ENCODE measurements at places on chromosomes 13 and 19.
A peak's percentile ranks its signal among the peaks of the same experiment; 100 is the strongest.

- DNase-seq: no peak
Measured at GRCh38 chr19:43779820-43780219, 953 bp downstream of the KCNN4 start.

DNA sequence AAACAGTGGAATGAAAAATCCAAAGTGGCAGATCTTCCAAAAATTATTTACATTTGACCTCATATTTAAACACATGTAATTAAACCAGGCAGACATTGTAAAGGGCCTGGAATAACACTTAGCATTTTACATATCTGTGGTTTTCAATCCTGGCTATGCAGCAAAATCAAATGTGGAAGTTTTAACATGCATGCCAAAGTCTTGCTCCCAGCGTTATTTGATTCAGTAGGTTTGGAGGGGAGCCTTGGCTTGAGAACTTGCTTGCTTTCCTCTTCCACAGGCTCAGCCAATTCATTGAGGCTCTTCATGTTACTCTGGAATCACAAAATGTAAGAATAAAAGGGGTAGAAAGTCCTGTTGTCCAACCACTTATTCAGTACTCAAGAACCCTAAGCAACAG is 42.5 kb upstream of the INTS6 start:
- no peak for DNase-seq

- DNase-seq: peak; percentile 31
Measured at GRCh38 chr19:10979951-10980381, 19.1 kb downstream of the SMARCA4 start.

DNA sequence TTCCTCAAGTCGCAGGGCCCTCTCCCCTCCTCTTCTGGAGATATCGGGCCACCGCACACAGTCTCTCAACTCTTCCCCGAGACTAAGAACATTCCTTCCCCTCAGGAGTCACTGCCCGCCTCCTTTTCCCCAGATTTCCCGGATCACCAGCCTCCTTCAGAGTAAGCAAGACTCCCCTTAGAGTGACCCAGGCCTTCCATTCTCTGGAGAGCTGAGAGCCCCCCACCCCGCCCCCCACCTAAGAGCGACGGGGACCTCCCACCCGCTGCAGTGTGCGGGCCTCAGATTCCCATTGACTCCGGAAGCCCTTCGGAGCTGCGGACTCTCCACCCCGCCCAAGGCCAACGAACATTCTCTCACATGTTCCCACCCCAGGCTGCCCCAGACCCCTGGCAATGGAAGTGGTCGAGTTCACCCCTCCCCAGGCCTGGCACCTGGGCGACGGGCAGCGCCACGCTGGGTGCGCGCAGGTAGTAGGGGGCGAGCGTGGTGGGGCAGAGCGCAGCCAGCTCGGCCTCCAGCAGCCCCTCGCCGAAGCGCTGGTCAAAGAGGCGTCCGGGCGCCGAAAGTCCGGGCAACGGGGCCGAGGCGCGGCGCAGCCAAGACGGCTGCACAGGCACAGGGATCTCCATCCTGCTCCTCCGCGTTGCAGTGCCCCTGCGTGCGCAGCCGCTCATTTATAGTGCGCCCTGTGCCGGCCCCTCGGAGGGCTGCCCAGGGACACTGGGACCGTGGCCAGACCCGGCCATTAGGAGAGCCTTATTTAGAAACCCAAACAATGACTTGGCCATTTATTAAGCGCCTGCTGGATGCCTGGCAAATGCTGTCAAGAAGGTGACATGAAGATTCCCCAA is at the start of gene HSPB6:
TSS of gene HSPB6 (minus strand) at position 653 of the 854 bp plus-strand sequence. CDS start at position 632, 21 bp downstream.
- no peak for DNase-seq

- no peak for DNase-seq
Measured at GRCh38 chr19:44530777-44531176, 1.3 kb upstream of the CEACAM20 start.

DNA sequence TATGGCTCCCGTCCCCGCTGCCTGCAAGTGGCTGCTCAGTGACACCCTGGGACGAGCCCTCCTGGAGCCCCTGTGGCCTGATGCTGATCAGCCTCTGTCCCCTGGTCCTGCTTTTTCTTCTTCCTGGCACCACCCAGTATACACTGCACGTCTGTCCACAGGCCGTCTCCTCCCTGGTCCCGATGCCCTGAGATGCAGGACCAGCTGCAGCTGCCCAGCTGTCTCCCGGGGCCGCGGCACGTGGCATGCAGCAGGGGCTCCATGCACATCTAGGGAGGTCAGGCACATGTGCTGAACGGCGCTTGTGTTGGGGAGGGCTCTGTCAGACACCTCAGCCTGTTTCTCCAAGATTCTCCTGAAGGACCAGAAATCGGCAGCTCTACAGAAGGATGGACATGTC is 30.2 kb downstream of the ZFR2 start:
- no peak for DNase-seq

- DNase-seq: no peak
Measured at GRCh38 chr13:52665325-52665724, 12.7 kb downstream of the SUGT1 start.

- no peak for DNase-seq
Measured at GRCh38 chr19:3656747-3657394, 30.3 kb upstream of the CACTIN start.

DNA sequence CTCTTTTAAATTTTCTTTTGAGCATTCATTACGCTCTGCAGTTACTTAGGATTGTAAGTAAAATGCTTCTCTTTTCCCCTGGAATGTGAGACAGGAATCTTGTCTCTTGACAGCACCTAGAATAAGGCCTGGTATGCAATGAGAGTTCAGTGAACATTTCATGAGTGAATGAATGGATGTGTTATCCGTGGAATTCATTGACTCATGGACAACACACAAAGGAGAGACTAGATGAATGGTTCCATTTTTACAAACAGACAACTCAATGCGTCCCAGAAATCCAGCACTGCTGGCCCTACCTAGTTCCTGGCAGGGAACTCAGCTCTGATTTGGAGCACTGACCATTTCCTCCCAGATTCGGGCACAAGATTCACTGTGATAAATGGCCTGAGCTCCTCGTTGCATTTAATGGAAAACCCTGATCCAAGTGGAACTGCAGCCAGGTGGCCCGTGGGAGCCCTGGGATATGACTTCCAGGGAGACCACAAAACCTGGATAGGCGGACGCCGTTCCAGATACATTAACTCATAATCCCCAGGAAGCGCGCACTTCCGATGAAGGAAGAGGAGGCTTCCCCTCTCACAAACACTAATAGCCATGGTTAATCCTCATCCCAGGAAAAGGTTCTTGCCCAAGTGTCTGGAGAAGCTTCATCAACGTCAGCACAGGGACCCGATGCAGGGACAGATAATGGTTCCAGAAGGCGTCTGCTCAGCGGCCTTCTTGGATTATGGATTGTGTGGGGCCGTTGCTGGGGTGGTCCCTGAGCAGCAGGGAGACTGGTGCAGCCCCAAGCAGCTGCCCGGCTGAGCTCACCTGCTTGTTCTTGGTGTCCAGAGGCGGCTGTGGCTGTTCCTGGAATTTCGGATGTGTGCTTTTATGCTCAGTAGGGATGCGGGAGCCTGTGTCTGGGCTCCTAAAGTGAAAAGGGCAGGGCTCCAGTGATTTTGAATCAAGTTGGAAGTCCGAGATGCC is 211.1 kb upstream of the TSHZ3 start:
- DNase-seq: no peak

GRCh38 chr13:102645701-102646100 is 48.9 kb downstream of the TPP2 start:
- DNase-seq: no peak

DNA sequence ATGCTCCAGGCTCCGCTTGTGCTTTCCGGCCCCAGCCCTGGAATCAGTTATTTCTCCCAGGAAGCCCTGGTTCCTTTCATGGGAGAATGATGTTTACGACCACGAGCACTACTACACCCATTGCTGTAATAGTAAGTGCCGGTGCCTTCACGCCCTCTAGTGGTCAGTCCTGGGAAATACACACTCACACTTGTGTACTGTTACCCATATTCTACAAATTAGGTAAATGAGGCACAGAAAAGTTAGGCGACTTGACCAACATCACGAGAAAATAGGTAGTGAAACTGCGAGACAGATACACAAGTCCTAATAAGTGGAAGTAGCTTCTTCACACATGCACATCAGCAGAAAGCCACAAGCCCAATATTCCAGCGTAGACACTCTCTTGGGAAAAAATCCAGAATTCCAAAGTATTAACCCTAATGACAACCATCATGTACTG is 21.7 kb downstream of the CEACAM21 start:
- peak; percentile 77 for DNase-seq

DNA sequence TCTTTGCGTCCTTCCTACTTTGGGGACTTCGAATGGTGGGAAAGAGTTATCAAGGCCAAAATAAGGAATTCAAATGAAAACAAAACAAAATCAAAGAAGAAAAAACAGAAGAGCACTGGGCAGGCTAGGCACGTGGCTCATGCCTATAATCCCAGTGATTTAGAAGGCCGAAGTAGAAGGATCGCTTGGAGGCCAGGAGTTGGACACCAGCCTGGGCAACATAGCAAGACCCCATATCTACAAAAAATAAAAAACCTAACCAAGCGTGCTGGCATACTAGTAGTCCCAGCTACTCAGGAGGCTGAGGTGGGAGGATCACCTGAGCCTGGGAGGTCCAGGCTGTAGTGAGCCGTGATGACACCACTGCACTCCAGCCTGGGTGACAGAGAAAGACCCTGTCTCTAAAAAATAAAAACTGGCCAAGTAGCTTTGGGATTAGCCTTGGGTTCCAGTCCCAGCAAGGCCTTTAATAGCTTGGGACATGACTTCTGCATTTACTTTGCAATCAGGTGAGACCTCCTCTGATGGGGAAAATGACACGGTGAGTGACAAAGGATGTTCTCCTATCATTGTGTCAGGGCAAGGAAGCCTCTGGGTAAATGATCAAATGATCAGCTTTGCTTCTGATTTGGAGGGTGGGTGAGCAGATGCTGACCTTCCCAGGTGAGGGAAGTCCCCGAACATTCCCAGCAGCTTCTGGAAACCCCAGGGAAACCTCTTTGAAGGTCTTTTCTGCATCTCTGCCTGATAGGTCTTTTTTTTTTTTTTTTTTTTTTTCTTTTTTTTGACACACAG is 7.1 kb downstream of the ICAM1 start:
- DNase-seq: no peak

- no peak for DNase-seq
Measured at GRCh38 chr13:42615691-42616090, 41.7 kb downstream of the TNFSF11 start.

- no peak for DNase-seq
Measured at GRCh38 chr19:50548191-50549058, 19.8 kb downstream of the LRRC4B start.

DNA sequence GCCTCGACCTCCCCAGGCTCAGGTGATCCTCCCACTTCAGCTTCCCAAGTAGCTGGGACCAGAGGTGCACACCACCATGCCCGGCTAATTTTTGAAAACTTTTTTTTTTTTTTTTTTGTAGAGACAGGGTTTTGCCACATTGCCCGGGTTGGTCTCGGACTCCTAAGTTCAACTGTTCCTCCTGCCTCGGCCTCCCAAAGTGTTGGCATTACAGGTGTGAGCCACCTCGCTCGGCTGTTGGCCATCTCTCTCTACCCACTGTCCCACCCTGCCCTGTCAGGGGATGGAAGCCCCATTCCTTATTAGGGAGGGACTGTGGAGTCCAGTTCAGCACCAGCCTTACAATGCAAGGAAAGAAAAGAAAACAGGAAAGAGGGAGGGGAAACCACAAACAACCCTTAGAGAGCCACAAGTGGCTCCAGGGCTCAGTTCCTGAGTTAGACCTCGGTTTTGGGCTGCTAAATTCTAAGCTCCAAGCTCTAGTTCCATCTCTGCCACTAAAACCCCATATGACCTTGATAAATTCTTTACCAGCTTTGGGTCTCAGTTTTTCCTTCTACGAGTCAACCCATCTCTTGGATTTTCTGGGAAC is 31.7 kb downstream of the ACTL9 start:
- no peak for DNase-seq

DNA sequence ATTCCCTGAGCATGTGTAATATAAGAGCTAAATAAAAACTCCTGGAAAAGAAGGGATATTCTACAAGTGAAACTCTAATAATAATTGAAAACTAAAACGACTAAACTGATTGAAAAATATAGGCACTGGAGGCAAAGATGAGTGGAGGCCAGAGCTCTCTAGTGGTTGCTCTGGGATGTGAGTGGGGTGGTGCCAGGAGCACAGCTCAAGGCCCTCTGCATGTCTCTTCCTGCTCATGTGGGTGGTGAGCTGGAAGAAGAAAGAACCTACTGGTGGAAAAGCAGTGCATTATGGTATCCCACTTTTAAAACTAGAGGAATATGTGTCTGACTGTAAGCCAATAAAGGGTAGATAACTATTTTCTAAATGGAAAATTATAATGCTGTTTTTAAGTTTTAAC is 15.8 kb upstream of the ARHGEF7 start:
- no peak for DNase-seq

DNA sequence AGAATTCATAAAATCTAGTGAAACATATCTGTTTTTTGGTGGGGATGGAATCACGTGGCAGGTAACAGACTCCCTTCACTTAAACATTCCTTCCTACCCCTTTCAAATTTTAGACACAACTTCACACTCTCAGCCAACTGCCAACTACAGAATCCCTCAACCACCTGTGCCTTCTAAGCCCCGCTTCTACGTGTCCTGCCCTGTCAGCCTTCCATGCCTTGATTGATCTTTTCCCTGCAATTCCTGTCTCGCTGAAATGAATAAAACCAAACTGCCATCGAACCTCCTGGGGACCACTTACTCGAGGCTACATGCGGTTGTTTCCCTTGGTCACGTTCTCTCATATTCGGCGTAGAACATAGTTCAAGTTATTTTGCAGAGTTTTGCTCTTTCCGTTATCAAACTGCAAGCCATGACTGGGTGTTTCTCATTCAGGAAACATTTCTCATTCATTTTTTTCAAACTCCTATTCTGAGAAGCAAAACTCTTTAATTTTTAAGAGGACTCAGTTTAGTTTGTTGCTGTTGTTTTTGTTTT is 1.1 kb downstream of the ZNF625 start:
- no peak for DNase-seq

Measured in stimulated activated CD4-positive, alpha-beta T cell treated with anti-CD3 and anti-CD28 coated beads, Interleukin-1b, Interleukin-23, amount 100 ng/mL, for 48 hours (primary cell).